Activated T-helper 1 cell treated with anti-CD3 and anti-CD28 coated beads, Interleukin-12 subunit alpha, Interleukin-12 subunit beta, Interleukin-2, Interleukin-4 antibody, amounts not matched to agents 30 ng/mL and 10 ng/mL and 1 ng/mL, durations not matched to agents 14 hours and 24 hours and 36 hours (primary cell): ENCODE measurements at places on chromosomes 3 and 15.

DNA sequence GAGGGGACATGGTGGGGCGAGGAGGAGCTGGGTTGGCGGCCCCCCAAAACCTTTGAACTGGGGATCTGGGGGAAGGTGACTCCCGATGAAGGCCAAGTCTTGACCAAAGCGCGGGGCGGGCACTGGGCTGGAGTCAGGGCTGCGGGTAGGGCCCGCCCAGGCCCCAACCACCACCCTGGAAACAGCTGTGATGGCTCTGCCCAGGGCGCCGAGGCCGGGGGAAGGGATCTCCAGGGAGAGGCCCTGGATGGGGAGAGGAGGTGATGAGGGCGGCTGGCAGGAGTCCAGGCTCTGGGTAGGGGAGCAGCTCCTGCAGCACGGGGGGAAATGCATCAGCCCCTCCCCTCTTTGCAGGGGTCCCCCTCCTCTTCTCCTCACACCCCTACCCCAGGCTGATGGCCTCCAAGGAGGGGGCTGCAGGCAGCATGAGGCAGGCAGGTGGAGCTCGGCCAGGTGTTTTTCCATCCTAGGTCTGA is 5.9 kb upstream of the C15orf39 start:
- DNase-seq: no peak

GRCh38 chr3:151837057-151837456 is 23.1 kb downstream of the AADAC start:
- DNase-seq: no peak

GRCh38 chr3:151264605-151265004 is 13.7 kb downstream of the P2RY14 start:
- DNase-seq: no peak

- DNase-seq: no peak
Observed at GRCh38 chr15:36645106-36645505, 65.7 kb downstream of the CDIN1 start.

DNA sequence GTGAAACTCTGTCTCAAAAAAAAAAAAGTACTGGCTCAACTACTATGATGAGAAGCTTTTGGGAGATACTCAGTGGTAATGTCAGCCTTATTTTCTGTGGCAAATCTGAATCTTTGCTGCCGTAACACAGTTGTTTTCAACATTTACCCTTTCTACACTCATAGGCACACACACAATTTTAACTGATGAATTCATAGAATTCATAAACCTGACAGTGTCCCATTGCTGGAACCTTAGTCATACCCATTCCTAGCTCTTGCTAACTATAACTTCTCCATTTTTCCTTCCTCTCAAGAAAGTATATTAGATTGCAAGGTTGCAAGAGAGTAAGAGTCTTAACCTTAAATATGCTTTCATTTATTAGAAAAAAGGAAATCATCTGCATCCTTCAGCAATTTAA is 496.6 kb downstream of the FHIT start:
- no peak for DNase-seq

DNA sequence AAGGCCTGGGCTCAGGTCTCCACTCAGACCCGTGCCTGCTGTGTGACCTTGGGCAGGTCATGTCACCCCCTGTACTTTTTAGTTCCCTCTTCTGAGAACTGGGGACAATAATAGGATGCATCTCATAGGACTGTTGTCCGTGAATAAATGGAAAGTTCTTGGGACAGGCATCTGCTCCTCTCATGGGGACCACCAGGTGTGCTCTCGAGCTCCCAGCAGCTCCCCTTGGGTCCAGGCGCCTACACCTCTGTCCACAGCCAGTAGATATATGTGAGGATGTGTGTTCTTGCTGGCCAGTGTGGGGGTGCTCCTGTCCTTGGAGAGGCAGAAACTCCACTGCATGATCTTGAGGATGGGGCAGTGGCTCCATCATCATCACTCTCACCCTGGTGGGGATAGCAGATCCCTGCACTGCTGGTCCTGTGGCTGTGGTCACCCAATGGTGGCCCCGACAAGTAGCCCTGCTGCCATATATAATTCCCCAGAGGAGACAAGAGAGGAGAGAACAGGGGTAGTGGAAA is 257.6 kb upstream of the TLE3 start:
- no peak for DNase-seq

DNA sequence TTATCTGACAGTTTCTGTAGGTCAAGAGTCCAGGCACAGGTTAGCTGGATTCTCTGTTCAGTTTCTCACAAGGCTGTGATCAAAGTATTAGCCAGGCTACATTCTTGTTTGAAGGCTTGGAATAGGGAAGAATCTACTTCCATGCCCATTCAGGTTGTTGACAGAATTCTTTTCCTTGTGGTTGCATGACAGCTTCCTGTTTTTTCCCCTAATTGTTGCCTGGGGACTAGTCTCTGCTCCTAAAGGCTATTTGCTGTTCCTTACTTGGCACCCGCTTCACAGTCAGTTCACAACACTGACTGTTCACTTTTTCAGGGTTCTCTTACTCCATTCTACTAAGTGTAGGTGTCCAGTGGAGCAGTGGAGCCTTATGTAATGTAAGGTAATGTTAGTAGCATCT is 115.4 kb upstream of the GBE1 start:
- DNase-seq: no peak

GRCh38 chr15:87145696-87146095 is 1066.0 kb downstream of the AGBL1 start:
- DNase-seq: no peak

GRCh38 chr15:69887009-69887408 is 210.7 kb downstream of the TLE3 start:
- DNase-seq: no peak

GRCh38 chr15:76996526-76997401 is 1.8 kb downstream of the PSTPIP1 start:
- DNase-seq: no peak

DNA sequence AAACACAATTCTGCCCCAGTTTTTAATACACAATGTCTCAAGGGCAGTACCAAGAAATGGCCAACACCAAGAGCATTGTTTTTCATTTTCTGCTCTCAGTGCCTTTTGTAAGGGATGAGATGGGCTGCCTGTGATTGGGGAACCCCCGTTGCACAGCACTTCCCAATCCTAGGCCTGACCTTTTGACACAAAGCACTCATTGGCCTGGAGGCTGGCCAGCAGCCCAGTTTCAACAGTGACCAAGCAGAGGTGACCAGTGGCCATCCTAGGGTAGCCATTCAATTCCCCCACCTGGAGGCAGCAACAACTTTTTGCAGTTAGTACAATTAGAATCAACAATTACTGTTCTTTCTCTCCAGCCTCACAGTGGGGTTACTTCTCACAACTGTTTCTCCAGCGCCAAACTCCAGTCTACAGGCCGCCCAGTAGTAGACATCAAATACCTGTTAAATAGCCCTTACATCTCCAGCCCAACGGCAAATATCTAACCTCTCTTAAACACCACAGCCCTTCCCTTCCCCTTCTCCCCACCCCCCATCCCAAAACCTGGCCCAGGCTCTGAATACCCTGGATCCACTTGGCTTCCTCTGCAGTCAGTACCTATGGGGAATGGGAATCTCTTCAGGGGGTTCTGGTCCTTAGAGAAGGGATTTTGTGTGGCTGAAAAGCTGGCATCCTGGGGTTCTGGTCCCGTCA is 8.9 kb upstream of the LRRC2 start:
- DNase-seq: no peak

DNA sequence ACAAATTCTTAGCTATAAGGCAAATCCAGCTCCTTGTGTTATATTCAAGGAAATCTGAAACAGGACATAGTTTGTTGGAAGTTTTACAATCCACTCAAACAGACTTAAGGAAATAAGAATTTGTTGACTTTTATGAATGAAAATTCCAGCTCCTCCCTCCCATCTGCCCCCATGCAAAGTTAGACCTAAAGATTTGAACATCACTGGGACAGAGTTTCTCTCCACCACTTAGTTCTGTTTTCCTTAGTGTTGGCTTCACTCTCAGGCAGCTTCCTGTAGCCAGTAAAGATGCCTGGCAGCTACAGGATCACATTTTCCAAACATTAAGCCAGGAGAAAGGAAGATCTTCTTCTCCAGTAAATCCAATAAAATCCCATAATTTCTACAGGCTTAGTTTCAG is 265.0 kb downstream of the TAFA4 start:
- DNase-seq: no peak

DNA sequence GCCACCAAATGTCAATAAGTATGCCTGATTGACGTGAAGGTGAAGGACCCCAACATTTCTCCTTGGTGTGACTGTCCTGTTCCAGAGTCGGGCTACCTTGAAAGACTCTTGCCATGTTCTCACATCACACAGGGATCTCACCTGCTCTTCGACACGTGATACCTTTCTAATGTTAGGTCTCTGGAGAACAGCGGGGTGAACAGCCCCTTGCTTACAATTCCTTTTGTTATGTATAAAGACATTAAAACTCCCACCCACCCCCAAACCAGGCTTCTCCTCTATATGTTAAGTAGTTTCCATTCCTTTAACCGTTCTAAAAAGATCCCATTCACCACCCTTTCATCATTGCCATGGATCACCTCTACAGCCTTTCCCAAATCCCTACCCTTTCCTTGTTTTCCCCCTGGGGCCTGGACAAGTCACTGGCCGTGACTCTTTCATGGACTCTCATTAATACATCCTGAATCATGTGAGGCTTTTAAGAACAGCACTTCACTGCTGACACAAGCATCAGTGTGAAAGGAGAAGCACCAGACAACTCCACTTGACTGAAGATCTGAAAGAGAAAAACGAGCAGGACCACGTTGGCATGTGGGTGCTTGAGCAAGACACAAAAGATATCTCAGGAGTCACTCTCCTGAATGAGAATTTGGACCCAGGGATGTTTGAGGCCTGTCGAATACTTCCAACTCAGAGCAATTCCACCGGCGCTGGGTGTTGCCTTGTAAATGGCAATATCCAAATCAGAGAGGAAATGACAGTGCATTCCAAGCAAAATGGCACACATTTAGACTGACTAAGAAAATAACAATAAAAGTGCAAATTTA is 115.0 kb downstream of the FOXP1 start:
- no peak for DNase-seq

DNA sequence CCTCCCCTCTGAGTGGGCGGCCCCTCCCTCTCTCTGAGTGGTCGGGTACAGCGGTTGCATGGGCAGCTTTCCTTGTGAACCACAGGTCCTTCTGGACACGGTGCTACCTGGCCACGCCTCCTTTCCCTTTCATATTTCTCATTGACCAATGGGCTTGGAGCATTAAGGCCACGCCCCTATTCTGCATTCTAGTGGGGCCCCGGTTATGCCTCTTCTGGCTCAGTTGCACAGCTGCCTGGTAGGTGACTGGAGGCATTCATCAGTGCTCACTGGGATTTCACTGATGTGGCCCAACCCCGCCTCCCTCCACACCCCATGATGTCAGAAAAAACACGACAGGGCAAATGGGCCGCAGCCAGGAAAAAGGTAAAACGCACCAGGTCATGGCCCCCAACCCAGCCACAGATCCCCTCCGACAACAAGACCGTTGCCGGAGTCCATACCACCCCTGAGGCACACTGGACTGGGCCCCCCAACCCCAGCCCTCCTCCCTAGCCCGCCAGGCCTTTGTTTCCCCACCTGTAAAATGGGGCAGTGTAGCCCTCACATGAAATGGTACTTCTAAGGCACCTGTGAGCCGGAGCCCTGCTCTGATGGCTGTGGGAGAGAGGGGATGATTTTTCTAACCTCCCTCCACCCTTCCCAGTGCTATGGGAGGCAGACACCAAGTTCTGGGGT is 26.3 kb downstream of the NGRN start:
- no peak for DNase-seq

DNA sequence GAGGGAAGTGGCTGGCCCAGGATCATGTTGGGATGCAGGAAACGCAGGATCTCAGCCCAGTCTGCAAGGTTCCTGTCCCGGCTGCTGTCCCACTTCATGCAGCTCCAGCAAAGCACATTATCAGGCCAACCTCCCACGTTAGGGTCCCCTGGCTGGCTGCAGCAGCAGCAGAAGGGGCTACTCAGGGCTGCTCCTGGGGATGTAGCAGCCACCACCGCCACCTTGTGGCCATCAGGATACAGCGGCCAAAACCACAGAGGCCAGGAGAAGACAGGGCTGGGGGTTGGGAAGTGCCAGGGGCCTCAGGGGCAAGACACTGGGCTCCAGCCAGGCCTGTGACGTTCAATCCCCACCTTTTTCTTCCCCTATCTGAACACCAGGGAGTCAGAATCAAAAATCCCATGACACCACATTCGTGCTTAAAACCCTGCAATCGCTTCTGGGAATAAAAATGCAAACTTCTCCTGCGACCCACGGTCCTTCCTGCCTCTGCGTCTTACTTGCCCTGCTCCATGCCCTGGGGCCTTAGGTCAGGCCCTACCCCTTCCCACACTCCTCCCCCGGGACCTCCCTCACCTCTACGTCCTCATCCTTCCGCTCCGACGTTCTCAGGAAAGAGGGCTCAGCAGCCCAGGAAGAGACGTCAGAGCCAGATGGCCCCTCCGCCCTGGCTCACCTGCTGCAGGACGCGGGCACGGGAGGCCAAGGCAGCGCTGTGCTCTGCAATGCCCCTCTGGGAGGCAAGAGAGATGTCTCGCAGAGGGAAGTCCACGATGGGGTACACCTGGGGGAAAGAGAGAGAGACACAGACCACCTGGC is 21.5 kb downstream of the SSUH2 start:
- no peak for DNase-seq

- DNase-seq: no peak
Observed at GRCh38 chr3:111733154-111733553, 125.9 kb upstream of the PHLDB2 start.

GRCh38 chr15:23734862-23735261 is 47.8 kb upstream of the NDN start:
- DNase-seq: no peak

DNA sequence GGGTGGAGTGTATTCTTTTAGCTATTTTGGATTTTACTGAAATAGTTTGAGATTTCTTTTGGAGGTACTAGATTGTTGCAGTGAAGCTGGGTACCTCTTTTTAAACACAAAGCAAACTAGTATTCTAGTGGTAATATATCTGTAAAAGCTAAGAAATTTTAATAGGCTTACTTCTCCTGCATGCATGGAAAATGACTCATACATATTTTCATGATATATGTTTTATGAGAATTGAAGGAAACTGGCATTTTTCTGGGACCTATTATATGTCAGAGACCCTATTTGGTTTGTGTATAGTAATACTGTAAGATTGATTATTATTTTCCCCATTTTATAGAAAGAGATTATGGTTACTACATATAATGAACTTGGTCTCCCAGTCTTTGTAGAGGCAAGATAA is 851.0 kb downstream of the DIPK2A start:
- DNase-seq: no peak

DNA sequence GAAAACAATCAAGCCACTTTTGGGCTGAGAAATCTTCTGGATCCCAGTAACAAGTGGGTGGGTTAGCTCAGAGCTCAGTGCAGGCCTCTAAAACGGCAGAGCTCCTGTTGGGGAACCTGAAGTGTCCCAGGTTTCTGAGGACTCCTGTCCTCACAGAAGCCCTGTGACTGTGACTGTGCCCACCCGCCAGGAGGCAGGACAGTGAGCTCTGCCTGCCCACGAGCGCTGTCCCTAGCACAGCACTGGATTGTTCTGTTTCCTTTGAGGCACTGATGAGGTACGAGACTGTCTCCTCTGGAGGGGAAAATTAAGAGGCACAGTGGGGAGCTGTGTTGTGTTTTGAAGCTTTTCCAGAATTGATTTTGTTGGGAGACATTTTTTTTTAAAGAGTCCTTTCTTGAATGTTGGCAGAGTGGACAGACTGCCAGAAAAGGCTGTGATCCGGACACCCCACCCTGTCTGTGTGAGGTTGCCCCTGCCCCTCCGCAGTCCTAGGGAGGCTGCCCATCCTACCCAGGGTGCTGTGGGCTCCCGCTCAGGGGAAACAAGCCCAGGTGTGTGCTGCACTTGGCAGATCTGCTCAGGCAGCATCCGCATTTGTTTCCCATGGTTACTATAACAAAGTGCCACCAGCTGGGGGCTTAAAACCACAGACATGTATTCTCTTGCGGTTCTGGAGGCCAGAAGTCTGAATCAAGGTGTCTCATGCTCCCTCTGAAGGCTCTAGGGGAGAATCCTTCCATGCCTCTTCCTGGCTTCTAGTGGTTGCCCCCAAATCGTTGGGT is 66.6 kb upstream of the LARS2 start:
- no peak for DNase-seq
